ENCODE measurements at places on chromosomes 5 and 9.

- no peak for DNase-seq
These were observed 26.6 kb upstream of the TLR4 start for GRCh38 chr9:117677572-117677971.

DNA sequence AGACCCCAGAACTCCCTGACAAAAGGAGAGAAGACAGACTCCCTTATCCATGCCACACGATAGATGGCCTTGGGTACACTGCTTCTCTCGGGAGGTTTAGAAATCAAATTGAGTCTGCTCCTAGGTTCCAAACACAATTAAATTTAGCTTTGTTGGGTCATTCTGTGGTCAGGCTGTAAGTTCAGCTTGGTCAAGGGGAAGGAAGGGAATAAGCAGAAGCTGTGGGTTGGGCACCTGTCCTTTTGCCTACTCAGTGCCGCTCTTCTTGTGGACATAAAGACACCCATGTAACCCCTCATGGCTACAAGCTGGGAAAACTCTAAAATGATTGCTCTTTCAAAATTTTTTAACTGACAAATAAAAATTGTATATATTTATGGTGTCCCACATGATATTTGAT lies 19.1 kb upstream of the AK3 start:
- no peak for DNase-seq

DNA sequence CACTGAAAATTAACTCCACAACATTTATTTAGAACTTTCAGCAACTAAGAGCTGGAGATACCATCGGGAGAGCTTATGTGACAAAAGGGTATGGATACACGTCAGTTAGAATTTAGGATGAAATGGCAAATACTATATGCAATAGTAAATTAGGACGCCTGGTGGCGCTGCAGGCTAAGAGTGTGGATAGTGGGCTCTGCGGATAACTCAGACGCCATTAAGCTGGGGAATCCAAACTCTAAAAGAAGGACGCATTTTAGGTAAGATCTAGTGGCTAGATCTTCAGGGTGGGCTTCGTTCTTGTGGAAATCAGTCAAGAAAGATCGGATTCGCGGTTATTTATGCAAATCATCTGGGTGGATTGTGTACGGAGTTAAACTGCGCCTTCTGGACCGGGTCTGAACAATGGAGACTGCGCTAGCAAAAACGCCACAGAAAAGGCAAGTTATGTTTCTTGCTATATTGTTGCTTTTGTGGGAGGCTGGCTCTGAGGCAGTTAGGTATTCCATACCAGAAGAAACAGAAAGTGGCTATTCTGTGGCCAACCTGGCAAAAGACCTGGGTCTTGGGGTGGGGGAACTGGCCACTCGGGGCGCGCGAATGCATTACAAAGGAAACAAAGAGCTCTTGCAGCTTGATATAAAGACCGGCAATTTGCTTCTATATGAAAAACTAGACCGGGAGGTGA lies at the start of gene PCDHB5:
Gene PCDHB5, plus strand, starts transcription at position 177 of the 688 bp plus-strand sequence. Its CDS starts 229 bp downstream, at position 406.
- DNase-seq = no peak

DNA sequence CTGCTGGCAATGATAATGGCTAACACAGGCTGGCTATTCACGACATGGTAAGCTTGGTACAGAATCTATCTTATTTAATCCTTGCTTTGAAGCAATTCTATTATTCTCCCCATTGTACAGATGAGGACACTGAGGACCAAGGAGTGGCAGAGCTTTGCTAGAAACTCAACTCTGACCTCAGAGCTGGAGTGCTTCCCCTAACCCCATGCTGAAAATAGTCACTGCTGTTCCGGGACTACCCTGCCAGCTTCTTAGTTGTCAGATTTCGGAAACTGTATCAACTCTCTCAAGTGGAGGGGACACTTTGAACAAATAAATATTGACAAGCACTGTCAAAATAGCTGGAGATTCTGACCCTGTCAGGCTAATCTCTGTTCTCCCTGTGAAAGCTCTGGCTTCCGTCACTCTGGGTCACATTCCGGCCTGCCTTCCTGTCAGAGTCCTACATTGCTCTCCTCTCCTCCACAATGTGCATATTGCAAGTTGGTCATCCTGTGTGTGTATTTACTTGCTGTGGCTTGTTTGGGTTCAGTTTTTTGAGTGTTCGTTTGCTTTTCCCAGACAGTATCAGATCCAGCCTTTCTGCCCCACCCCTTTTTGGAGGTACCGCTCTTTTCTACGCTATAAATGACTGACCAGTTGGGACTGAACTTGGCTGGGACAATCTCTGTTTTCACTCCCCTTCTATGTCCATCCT lies 134.3 kb upstream of the MAP1B start:
- no peak for DNase-seq

GRCh38 chr9:2355697-2355983 lies 265.9 kb upstream of the VLDLR start:
- no peak for DNase-seq

- DNase-seq = no peak
These were observed 337.5 kb downstream of the CDH9 start for GRCh38 chr5:26700759-26701384.

GRCh38 chr9:112037281-112038016 lies 137.6 kb downstream of the SUSD1 start:
- DNase-seq = no peak

DNA sequence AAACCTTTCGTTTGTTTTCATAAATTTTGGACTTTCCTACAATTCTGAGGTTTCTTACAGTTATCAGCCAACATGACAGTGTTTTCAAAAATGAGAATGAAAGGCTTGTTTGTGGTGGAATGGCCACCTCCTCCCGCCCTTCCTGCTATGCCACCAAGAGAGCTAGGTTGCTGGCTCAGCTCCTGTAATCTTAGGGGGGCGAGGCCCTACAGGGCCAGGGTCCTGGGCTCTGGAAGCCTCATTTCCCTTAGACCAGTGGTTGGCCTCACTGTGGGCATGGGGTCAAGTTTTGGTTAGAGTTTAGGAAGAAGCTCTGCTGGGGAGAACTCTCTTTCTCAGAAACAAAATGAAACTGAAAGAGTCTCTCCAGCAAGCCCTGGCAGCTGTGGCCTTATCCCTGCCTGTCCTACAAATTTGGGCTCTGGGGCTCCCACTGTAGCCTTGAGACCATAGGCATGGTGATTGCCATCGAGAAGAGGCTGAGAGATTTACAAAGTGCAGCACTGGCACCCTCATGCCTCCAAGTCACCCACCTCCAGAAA lies 66.2 kb downstream of the IRX1 start:
- no peak for DNase-seq

- DNase-seq = no peak
These were observed 10.4 kb downstream of the NHP2 start for GRCh38 chr5:178143246-178143645.

GRCh38 chr5:133744051-133744959 lies 132.0 kb upstream of the FSTL4 start:
- no peak for DNase-seq

GRCh38 chr5:39912906-39913305 lies 488.1 kb upstream of the DAB2 start:
- no peak for DNase-seq

- no peak for DNase-seq
These were observed 417.8 kb downstream of the TMEM161B start for GRCh38 chr5:87850843-87851242.

- DNase-seq = no peak
These were observed 1.3 kb upstream of the ITGA1 start for GRCh38 chr5:52786391-52786790.

DNA sequence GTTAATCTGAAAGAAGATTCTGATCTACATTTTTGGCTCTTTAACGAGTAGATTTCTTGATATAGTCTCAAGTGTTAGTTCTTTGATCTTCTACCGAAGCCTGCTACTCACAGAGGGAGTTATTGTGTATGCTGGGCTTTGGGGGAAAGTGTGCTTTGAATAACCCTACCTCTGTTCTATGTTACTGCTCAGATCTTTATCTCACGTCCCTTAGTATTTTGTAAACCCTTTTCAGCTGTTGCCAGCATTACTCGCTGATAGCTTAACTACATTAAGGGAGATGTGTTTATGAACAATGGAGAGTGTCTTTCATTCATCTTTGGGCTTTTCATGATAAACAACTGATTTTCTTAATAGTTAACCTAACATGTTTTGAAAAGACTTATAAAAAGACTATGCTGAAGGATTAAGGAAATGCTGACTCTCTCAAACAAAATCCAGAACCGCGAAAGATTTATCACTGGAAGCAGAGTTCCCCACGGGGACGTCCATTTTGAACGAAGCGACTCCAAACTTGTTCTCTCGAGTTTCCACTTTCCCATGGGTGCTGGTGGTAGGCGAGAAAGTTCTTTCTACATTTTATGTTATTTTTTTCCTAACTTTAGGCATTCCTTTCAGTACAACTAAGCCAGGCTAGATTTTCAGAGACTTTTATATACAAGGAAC lies 27.9 kb upstream of the ALDH1A1 start:
- no peak for DNase-seq

GRCh38 chr5:10416868-10417267 lies 24.8 kb upstream of the ROPN1L start:
- no peak for DNase-seq

DNA sequence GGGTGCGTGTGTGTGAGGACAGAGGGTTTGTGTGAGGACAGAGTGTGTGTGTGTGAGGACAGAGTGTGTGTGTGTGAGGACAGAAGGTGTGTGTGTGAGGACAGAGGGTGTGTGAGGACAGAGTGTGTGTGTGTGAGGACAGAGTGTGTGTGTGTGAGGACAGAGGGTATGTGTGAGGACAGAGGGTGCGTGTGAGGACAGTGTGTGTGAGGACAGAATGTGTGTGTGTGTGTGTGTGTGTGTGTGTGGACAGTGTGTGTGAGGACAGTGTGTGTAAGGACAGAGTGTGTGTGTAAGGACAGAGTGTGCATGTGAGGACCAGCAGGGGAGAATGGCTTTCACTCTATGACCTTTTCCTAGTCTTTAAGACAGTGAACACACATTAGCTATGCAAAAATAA lies 63.1 kb upstream of the UBAC1 start:
- no peak for DNase-seq

DNA sequence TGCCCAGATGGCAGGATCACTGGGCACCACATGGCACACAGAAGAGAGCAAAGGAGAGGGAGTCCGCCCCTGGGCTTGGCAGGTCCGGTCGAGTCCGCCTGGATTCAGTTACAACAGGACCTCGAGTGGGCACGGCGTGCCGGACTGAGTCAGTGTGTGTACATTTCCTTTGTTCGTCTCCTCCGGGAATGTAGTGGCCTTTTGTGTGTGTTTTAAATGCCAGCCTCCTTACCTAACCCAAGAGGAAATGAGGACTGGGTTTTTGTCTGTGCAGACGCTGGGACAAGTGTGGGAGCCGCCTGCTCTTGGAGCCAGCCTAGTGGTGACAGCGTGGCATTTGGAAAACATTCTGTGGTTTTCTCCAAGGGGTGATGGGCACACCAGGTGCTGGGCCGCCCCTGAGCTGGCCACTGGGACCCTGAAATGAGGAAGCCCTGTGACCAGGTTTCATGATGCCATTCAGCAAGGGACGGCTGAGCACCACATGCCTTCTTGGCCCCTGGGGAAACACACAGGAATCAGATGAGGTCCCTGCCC lies 9.6 kb downstream of the NEK6 start:
- no peak for DNase-seq

- no peak for DNase-seq
These were observed 104.9 kb downstream of the FEM1C start for GRCh38 chr5:115439639-115440038.

DNA sequence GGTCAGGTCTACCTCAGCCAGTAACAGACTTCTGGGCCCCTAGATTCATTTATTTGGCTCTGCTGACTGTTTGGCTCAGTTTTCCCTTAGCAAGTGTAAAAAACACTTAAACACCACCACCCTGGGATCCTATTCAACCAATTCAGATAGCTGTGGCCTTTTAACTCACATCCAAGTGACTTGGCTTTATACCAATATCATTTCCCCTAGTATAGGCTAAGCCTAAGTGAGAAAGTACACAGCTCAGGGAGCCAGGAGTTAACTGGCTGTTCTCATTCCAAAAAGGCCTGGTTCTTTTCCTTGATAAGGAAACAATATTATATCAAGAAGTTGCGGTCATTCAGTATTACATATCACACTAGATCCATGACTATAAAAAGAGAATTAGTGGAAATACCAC lies 163.5 kb downstream of the ARL15 start:
- no peak for DNase-seq

DNA sequence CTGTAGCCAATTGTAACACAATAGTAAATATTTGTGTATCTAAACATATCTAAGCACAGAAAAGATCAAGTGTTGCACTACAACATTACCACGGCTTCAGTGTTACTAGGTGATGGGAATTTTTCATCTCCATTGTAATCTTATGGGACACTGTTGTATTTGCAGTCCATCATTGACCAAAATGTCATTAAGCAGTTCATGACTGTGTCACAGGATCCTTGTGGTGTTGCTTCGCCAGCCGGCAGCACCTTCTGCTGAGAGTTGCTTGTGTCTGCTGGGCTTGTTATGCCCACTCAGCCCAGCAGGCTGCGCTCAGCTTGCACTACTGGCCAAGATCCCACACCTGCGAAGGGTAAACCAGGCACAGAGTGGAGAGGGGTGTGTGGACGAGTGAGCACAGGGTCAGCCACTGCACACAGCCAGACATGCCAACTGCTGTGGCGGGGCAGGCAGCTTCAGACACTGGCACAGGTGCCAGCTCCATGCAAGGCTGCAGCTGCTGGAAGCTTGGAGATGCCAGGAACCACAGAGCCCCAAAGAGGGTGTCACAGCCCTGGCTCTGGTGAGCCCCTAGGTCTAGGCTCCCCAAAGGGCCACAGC lies 273.7 kb downstream of the CETN3 start:
- DNase-seq = no peak

DNA sequence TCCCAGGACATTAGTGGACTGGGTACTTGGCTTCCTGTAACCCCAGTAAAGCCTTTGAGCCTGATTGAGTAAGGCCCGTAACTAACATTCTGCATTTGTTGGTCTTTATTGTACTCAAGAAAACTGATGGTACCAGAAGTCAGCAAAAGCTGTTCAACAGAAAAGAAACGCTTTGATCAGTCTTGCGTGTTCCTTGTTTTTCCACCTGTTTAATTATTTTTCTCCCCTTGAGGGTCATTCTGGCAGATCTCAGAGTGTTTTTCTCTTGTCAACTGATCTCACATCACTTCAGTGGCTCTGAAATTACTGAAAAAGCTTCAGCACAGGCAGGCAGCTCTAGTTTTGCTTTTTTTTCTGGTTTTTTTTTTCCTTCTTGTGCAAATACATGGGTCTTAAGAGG lies 6.1 kb upstream of the TMEM268 start:
- no peak for DNase-seq

GRCh38 chr9:91443994-91444392 lies 20.4 kb upstream of the NFIL3 start:
- no peak for DNase-seq

DNA sequence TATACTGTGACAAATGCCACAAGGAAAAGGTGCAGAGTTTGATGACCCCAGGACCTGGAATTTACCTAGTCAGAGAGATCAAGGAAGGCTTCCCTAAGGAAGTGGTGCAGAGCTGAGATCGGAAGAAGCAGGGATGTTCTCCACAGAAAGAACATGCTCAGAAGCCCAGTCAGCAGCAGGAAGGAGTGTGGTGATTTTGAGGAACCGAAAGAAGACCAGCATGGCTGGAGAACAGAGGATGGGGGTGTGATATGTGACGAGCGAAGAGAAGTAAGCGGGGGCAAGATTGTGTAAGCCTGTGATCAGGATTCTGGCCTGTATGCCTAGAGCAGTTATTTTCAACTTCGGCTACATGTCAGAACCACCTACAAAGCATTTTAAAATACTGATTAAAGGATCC lies 18.7 kb upstream of the PIK3R1 start:
- DNase-seq = no peak

- no peak for DNase-seq
These were observed 578.9 kb downstream of the CETN3 start for GRCh38 chr5:89830691-89831090.

- no peak for DNase-seq
These were observed 784 bp downstream of the NLN start for GRCh38 chr5:65722575-65723403.
